ENCODE measurements at places on chromosomes 5 and 9. TPM values are rescaled to one million over a fixed set of nuclear protein-coding genes. Genes with fewer than 3 reads are reported as not detected.

DNA sequence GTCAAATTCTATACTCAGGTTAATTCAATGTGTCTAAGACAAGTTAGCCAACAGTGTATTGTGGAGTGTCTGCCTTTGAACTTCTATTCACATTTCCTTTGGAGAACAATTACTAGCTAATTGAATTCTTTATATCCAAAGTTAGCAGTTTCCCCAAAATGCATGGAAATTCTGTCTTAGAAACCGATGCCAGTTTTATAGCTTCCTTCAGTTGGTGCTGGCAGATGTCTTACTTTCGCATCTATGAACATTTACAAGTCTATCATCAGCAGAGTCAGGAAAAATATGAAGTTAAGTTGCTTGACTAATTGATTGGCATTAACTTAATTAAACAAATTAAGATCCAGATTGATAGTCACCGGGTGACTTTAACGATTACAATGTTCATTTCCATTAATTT is 527.6 kb upstream of the CDH18 start:
- DNase-seq: no peak

The NR6A1 gene
- 2.0 TPM for total RNA-seq

GRCh38 chr5:78362220-78362619 is 1.8 kb downstream of the SCAMP1 start:
- DNase-seq: no peak

DNA sequence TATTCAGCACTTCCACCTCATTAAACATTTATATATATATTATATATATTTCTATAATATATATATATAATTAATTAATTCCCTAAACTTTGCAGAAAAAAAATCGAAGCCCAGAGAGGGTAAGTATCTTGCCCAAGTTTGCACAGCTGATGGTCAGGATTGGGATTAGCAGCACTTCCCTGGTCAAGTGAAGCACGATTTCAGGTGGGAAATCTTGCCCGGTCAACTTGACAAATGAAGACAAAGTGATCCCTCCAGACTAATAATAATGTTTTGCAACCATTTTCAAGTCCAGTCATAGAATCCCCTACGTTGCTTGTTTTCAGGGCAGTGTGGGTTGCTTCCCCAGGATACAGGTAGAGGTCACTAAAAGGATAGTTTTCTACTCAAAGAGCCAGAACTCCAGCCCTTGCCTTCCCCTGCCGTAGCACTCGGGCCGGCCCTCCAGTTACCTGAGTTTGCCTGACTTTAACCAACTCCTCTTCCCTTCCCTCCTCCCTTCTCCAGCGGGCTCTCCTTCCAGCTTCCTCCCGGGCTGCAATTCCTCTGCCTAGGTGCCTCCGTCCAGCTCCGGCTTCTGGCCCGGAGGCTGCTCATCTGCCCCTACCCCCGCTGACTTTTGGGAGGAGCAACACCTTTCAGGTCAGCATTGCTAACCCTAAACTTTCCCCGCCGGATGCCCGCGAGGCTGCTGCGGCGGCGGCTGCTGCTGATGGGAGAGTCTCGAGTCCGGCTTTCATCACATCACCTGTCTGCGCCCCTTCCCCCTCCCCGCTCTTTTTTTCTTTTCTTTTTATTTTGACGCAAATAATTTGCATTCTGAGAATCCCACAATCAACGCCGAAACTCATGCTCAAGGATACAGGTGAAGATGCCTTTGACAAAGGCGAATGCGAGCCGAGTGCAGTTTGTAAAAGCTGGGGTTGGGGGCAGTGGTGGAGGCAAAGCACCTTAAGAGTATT is 930 bp downstream of the PRLR start:
- no peak for DNase-seq

The GPSM1 gene
- 73.6 TPM for total RNA-seq

The IL5 gene
- total RNA-seq: not detected

The POU5F2 gene
- 6.9 TPM for total RNA-seq

Data from occipital lobe (tissue), 3 donors.